NCI-H2081 treated with DMSO at 0.1 percent for 48 hours (cell line): ENCODE measurements at places on chromosomes 5 and 9.

DNA sequence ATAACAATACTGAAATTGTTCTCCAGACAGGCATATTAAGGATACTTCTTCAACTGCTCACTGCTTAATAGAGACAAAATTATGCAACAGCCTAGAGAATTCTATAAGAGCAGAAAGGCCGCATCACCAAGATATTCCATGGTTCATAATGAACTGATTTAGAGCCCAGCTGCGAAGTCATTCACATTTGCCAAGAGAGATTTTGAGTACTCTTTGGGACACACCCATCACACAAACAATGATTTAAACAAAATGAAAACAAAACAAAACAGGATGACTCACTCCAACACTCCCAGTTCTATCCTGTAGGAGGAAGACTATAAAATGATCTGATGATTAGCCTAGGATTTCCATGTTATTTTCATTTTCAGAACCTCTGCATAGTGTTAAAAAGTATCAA, 145.7 kb upstream of the GNA14 start:
- DNase-seq = no peak

- DNase-seq = no peak
Observed at GRCh38 chr5:150138551-150139265, 16.9 kb downstream of the PDGFRB start.

GRCh38 chr9:87887661-87888480, 5.2 kb downstream of the SPATA31E1 start:
- DNase-seq = no peak

GRCh38 chr5:58404734-58405133, 55.2 kb downstream of the PLK2 start:
- DNase-seq = no peak

- no peak for DNase-seq
Observed at GRCh38 chr9:93194221-93194625, 10.3 kb downstream of the WNK2 start.

DNA sequence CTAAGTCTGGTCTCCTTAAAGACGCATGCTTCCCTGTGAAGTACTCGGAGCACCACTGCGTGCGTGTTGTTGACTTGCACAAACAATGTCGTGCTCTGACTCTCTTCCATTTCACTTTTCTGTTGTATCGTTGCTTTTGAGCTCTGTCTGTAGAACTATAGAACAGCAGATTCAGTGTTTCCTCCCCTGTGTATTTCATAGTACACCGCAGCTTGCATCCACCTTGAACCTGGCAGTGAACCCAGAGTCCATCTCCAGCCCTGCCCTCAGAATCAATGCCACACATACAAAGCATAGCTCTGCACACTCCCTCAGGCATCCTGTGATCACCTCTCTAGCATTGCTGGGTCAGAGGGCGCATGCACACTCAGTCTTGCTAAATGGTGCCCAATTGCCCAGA, 37.2 kb upstream of the ADAMTS2 start:
- no peak for DNase-seq

GRCh38 chr5:160009591-160009989, 651 bp downstream of the TTC1 start:
- no peak for DNase-seq

- no peak for DNase-seq
Observed at GRCh38 chr9:1202512-1203280, 152.5 kb downstream of the DMRT2 start.

DNA sequence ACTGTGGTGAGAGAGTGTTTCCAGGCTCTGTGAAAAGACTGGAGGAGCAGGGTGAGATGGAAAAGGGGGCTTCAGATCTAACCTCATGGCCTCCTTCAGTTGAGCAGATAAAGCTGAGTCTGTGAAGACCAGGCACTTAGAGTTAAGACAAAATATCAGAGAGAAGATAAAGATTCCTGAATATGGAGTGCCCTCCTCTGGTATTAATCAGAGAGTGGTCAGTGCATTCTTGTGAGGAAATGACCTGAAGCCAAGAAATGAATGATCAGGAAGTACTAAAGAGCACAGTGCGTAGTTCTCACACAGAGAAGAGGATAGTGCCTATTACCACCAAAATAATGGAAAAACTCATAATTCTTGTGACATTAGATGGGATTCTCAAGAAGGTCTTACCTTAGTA, 1417.0 kb upstream of the ACO1 start:
- DNase-seq = peak; percentile 37

DNA sequence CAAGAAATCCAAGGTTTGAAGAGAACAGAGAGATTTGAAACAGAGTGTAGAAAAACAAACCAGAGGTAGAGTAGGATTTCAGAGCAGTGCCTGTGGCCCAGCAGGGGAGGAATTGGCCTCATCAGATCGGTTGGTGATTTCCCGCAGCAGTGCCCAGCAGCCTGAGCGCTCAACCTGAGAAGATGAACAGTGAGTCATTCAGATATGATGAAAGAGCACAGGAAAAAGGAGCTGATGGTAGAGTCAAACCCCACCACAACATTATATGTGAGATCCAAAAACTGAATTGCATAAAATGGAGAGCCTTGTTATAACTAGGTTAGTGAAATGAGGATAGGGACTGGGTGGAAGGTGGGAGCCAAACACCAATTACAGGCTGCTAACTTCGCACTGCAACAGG, 248.9 kb downstream of the PIK3R1 start:
- DNase-seq = no peak

DNA sequence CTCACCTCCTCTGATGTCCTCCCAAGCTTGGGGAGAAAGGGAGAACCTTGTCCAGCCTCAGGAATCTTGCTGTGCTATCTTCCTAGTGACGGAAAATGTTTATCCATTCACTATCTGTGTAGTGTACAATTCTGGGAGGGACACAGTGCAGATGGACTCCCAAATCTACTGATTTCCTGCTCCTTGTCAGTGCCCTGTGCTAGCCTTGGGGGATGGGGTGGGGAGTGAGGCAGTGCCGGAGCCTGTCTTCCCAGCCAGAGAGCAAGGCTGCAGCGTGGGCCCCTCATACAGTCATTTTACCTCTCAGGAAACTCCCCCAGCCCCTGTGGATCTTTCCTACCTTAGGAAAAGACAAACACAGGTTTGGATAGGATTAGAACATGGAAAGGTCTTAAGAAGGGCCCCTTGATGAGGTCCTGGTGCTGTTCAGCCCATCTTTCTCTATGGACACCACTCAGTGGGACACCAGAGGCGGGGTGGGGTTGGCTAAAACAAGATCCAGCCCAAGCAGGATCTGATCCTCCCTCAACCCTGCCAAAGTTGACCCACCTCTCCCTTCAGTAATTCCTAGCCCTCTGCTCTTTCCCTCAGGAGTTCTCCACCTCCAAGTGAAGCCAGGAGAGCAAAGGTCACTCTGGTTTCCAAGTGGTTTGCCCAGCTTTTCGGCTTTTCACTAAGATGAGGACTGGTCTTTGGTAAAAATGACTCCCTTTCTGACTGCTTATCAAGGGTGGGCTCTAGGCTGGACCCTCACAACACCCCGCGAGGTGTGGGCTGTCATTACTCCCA, 3.4 kb downstream of the DOLK start:
- DNase-seq = no peak

DNA sequence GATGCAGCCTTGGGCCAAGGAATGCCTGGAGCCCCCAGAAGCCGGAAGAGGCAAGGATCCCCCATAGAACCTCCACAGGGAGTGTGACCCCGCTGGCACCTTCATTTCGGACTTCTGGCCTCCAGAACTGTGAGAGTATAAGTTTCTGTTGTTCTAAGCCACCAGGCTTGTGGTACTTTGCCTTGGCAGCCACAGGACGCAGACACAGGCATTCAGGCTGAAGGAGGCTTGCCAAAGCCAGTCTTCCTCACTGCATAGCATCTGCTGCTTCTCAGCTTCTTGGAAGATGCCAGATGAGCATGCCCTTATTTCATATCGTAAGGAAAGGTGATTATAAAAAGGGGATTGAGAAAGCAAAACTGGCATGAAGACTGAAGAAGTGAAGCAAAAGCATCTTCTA, 61.1 kb upstream of the TAS2R1 start:
- DNase-seq = no peak

- no peak for DNase-seq
Observed at GRCh38 chr5:33146881-33147280, 293.9 kb upstream of the TARS1 start.
